Parietal lobe (tissue), 2 donors: ENCODE measurements at places on chromosomes 7 and 10. TPM values are rescaled to one million over a fixed set of nuclear protein-coding genes. Genes with fewer than 3 reads are reported as not detected.

Gene PGAM2
- 2.5 TPM for total RNA-seq

Gene GIMAP1
- total RNA-seq = 0.63 TPM

Gene OLAH
- not detected for total RNA-seq

Gene CYP26C1
- total RNA-seq = 0.63 TPM

Gene ZRANB1
- total RNA-seq = 69.5 TPM

Gene ECHDC3
- 3.1 TPM for total RNA-seq

Gene NT5C3A
- total RNA-seq = 83.9 TPM
